ENCODE measurements at places on chromosomes 13 and 19.

DNA sequence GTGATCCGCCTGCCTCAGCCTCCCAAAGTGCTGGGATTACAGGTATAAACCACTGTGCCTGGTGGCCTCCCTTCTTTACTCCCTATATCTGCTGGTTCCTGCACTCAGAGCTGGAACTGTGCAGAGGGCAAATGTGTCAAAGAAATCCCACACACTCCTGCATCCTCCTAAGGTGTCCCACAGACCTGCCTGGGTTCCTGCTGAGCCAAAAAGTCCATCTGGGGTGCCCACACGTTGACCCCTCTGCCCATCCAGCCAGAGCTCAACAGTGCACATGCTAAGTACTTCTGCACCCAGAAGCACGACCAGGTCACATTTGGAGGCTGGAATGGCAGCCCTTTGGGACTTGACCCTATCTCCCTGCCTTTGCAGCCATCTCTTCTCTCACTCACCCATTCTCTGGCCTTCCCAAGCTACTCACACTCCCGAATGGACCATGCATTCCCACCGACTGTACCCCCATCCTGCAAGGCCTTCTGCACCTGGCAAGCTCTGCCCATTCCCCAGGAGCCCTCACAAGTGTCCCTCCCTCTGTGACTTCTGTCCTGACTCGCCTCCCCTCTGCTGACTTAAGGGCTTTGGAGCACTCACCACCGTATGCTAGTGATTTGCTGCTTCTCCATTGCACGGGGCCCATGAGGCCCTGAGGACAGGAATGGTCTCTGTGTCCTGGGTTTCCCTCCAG lies 152.1 kb downstream of the KCTD15 start:
- DNase-seq: no peak

DNA sequence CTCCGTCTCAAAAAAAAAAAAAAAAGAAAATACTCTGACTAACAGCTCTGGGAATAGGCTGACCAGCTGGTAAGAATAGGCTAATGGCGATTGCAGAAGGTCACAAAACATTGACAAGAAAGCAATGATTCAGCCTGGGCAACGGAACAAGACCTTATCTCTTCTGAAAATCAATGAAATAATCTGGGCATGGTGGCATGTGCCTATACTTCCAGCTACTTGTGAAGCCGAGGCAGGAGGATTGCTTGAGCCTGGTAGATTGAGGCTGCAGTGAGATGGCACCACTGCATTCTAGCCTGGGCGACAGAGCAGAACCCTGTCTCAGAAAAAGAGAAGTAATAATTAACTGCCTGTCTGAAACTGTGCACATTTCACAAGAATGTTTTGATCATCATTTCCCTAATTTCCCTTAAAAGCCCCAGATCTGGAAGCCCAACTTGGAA lies 18.8 kb upstream of the MTRF1 start:
- no peak for DNase-seq

DNA sequence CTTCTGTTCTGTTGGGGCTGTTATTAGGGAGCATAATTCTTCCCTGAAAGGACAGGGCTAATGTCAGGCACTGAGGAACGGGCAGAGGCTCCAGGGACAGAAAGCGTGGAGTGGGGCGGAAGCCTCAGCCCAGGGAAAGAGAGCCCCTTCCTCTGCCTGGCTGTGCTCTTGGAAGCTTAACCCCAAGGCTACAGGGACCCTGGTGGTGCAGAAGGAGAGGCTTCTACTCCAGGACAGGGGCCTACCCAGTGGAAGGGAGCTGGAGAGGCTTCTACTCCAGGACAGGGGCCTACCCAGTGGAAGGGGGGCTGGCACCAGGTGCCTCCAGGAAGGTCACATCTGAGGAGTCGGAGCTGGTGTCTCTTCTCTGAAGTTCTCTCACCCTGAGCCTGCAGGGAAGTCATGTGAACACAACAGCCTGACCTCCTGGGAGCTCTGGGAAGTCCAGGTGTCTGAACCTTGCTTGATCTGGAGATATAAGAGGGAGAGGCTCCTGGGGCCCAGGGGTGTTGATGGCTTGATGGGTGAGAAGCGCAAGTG lies 159.5 kb upstream of the SOX1 start:
- no peak for DNase-seq

- no peak for DNase-seq
These were observed 396.9 kb upstream of the SLITRK5 start for GRCh38 chr13:87274209-87274819.

DNA sequence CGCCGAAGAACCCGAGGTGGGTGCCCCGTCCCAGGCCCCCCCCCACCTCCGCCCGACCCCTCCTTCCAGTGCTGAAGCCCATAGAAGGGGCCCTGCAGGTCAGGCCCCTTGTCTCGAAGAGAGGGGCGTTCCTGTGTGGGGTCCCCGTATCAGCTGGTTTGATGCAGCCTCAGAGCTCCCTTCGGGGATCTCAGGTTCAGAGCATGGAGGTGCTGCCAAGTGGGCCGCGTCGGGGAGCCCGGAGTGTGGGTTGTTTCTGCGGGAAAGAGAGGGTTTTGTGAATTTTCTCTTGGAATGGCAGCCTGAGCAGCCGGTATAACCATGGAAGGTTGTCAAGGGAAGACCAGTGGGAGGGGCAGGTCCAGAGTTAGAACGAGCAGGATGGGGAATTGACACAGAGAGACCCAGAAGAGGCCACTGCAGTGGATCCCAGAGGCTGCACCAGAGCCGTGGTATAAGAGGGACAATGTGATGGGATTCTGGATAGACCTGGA lies 384 bp downstream of the TRAPPC2B start:
- DNase-seq: no peak

DNA sequence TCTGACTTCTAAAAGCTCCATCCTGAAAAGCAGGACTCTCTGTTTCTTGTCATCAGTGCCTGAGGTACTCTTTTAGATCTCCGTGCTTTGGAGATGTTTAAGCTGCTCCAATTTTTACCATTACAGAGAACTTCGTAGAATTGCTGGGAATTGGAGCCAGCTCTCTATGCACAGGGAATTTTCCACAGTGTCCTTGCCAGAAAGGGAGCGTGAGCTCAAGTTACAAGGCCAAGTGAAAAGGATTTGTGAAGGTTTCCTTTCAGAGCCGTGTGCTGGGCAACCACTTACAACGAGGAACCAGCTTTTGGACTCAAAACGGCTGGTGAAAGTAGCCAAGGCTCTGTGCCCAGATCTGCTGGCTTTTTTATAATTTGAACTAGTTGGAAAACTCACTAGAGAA lies 82.6 kb downstream of the NUFIP1 start:
- no peak for DNase-seq

- no peak for DNase-seq
These were observed 18.3 kb upstream of the CEBPA start for GRCh38 chr19:33320636-33321035.

GRCh38 chr19:50932018-50932689 lies 20.7 kb downstream of the KLK5 start:
- DNase-seq: no peak

- DNase-seq: no peak
These were observed at the start of gene ARHGEF18 for GRCh38 chr19:7348587-7349230. Gene ARHGEF18, plus strand, starts transcription at chr19:7348937. Its CDS starts 13,954 bp downstream, at chr19:7362891.

GRCh38 chr19:2123682-2124387 lies 27.1 kb downstream of the IZUMO4 start:
- no peak for DNase-seq

GRCh38 chr13:38990693-38991092 lies at the start of gene STOML3:
Gene STOML3, minus strand, starts transcription at chr13:38990831. Its CDS starts 110 bp downstream, at chr13:38990721.
- no peak for DNase-seq

- DNase-seq: peak; percentile 51
These were observed 15.2 kb upstream of the PAK4 start for GRCh38 chr19:39110263-39110967.

GRCh38 chr13:29718694-29719093 lies 123.2 kb upstream of the SLC7A1 start:
- DNase-seq: no peak

GRCh38 chr13:104314926-104315535 lies 1248.8 kb upstream of the SLC10A2 start:
- DNase-seq: no peak

DNA sequence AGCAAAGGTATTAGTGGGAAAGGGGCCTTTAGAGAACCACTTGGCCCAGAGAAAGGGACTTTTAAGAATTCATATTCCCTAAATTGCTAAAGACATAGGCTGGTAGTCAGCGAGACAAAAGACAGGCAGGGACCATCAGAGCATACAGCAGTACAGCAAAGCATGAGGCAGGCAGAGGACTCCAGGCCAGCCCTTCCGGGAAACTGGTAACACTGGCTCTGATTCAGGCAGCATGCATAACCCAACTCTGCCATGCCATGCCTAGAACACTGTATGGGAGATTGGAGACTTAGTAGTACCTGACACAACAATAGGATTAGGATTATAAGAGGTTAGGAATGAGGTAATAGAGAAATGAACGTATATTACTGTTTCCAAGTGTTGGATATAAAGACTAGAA lies 34.9 kb downstream of the CAB39L start:
- no peak for DNase-seq

- no peak for DNase-seq
These were observed 905.0 kb downstream of the GPC5 start for GRCh38 chr13:92303428-92303827.

DNA sequence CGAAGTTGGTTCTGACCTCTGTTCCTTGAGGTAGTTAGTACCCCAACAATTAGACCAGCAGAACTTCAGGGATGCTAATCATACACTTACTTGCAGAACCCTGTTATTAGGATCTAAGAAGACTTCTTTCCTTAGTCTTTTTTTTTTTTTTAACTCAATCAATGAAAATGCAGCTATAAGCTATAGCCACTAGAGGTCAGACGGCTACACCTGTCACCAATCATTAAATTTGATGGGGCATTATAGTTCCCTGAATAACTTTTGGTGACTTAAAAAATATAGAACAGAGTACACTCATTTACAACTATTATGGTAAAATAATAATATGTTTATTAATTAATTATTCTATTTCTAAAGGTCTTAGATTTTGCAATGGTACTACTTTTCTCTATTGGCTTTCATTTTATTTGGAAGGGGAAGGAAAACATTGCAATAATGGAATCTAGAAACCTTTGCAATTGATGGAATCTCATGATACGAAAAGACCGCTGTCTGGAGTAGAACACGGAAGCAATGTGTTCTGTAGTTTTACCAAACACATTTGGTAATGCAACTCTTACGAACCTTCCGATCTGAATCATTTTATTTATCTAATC lies 483.2 kb downstream of the DIAPH3 start:
- DNase-seq: no peak

DNA sequence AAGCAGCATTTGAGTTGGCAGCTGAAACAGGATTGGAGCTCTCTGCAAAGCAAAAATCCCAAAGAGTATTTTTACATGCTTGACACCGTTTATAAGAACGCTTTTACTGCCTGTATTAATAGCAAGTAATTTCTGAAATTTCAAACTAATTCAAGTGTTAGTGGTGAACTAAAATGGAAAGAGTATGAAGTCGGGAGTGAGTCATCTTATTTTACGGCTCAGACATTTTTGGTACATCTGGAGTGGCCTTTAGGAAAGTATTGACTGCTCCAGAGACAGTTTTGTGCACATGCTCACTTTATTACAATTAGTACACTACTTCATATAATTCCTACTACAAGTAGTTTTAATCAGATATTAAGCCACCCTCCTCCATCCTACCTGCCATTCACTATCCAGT lies 167.4 kb downstream of the SLITRK6 start:
- no peak for DNase-seq

DNA sequence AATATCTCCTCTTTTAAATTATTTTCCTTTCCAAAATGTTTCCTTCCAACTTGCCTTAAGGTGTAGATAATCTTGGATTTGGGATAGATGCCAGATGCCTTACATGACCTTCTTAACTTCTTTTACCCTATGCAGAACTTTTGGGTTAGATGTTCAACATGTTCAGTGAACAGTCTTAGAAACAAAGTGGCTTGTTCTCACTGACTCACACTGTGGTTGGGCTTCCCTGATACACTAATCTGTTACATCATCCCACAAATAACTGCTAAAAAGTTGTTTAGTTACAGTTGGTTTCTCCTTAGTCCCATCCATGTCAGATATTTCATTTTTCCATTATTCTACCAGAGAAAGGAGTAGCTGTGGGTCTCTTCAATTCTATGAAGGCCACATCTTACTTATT lies 2638.2 kb downstream of the PCDH9 start:
- DNase-seq: no peak

GRCh38 chr13:109672545-109672944 lies 113.8 kb downstream of the IRS2 start:
- no peak for DNase-seq

DNA sequence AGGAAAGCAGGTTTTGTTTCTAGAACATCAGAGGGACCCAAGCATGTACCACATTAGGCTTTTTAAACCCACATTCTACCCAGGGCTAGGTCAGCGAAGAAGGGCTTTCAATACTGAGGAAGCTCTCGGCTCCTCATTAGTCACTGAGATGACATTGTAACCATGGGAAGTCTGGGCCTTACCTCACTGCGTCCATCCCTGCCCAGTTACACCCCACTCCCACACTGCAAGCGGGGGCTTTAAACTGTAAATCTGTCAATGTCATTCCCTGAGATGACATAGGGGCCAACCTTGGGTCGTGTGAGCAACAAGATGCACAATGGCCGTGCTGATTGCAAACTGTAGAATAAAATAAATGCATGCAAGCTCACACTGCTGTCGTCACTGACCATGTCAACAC lies 21.7 kb upstream of the TFDP1 start:
- no peak for DNase-seq

DNA sequence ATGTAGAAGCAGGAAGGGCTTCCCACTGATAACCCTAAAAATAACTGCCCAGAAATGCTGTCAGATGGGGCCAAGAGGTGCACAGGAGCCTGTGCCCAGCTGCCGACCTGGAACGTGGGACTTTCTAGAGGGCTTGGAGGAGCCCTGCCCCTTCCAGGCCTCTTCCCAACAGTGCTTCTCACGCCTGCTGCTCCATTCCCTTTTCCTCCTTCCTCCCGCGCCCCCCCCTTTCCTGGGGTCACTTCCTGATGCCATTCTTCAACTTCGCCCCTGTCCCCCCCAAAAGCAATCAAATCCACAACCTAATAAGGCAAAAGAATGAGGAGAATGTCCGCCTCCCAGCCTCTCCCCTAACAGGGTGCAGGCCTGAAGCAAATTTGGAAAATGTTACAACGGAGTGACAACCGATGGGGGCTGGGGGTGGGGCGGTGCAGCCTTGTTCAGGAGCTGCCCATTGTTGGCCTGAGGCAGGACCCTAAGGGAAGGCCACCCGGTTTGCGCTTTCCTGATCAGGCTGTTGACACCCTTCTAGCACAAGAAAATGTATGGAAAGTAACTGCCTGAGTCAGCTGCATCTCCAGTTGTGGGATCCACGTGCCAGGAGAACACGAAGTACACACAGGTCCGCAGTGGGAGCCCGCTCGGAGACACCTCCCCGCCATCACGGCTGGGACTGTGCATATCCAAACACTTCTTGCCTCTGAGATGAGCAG lies 18.7 kb downstream of the ACTN4 start:
- DNase-seq: no peak

GRCh38 chr13:103004661-103005345 lies 61.4 kb downstream of the SLC10A2 start:
- no peak for DNase-seq
